ENCODE measurements at places on chromosomes 7 and 10.
A peak's percentile ranks its signal among the peaks of the same experiment; 100 is the strongest.

DNA sequence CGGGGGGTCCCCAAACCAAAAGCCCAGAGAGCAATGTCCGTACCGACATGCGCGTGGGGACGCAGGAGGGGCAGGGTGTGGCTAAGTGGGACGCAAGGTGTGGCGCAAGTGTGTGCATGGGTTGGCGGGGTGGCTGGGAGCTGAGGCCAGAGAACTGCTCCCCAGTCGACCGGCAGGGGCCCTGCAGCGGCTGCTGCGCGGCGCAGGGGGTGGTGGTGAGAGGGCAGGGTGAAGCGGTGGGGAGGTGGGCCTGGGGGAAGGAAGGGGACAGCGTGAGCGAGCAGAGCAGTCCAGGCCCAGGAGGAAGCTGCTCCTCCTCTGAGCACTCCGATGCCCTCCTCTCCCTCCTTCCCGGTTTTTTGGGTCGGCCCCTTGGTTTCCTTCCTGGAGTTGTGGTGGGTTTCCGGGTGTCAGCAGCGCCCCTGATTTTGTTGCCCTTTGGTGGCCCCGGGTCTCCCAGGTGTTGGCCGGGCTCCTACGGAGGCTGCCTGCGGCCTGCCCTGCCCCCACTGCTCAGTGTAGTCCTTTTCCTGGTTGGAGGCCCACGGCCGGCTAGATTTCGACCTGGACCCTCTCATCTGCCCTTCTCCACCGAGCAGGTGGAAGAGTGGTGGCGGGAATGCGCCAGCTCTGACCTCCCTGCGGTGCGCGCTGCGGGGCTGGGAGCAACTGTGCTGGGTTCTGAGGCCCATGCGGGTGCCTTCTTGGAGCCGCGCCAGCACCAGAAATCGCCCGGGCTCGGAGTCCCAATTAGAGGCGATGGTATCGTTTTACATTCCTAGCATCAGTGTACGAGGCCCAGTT lies 40.5 kb upstream of the COMTD1 start:
- DNase-seq: no peak

GRCh38 chr7:135204876-135205275 lies 6.5 kb downstream of the WDR91 start:
- no peak for DNase-seq

- peak; percentile 43 for DNase-seq
Measured at GRCh38 chr7:43906331-43907010, at the start of gene URGCP. Gene URGCP (minus strand): TSS chr7:43906596. CDS start chr7:43906575, 21 bp downstream.

DNA sequence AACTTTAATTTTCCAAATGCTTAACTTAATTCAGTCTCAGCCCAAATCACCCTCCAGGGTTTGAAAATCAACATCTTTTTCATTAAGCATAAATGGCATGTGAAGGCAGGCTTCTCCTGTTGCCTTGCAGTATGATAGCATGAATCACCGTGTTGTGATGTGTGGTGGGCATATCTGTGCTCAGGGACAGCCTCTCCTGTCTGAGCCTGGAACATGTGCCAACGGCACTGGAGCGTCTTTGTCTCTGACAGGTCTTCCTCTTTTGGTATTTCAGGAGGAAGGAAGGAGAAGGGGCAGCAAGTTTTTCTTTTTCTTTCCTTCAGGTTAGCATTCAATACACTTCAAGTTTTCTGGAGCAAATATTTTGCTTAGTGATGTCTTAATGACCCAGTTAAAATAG lies 57.6 kb downstream of the LRGUK start:
- DNase-seq: no peak

DNA sequence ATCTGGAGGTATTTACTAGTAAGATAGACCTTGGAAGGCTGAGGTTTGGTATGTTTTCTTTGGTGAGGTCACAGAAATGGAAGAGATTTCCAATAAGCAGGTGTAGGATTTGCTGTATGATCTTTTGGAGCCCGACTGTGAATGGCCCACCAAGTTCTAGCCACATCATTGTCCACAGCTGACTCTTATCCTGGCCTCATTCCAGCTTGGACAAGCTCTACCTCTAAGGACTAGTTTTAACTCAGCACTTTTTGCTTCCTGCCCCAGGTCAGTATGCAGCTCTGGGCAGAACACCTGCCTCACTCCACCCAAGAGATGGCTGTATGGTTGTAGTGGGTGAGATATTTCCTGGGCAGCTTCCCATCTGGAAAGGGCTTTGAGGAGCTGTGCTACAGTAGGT lies 6.1 kb upstream of the CPA4 start:
- no peak for DNase-seq

DNA sequence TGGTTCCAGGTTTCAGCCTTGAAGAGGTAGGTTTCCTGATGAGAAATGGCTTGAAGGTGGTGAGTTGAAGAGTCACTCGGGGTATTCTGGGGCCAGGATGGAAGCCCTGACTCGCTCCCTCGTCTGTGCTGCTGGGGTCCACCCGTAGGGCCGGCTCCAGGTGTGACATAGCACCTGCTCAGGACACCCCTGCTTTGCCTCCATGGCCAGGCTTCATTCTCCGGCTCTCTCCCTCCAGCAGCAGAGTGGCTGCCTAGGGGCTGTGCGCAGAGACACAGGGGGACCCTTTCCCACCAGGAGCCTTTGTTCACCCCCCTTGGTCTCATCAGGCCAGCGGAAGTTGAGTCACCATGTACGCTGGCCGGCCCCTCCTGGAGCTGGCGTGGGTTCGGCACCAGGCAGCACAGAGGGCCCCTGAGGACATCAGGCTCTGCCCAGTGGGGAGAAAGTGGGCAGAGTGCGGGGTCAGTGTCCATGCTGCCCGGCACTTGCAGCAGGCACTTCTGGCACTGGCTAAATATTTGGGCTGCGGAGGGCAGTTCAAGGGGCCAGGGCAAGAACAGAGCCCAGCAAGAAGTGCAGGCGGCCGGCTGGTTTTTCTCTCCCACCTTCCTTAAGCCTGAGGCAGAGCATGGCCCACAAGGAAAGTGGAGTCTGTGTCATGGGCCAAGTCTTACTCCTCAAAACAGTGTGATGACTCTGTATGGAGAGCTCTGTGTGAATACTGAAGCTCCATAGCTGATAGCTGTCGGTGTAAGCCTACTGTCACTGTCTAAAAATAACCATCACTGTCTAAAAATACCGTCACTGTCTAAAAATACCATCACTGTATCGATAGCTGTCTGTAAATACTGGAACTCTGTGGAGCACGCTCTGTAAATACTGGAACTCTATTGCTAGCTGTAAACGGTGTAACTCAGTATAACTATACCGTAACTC lies 3.7 kb upstream of the PRKAR1B start:
- no peak for DNase-seq

DNA sequence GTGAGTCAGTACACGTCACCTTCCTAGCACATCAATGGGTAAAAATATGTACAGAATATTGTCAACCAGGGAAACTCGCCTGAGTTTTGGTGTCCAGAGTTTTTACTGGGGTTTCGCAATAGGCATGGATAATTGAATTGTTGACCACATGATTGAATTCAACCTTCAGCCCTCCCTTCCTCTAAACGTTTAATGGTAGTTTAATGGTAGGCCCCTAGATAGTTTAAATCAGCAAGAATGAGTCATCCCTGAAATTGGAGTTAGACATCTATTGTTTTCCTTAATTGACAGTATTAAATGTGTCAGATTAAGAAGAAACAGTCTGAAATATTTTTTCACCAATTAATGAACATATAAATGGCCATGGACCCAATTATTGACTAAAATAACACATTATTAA lies 57.8 kb upstream of the CACNA2D1 start:
- DNase-seq: no peak

- DNase-seq: no peak
Measured at GRCh38 chr7:116698930-116699721, 27.1 kb downstream of the MET start.

DNA sequence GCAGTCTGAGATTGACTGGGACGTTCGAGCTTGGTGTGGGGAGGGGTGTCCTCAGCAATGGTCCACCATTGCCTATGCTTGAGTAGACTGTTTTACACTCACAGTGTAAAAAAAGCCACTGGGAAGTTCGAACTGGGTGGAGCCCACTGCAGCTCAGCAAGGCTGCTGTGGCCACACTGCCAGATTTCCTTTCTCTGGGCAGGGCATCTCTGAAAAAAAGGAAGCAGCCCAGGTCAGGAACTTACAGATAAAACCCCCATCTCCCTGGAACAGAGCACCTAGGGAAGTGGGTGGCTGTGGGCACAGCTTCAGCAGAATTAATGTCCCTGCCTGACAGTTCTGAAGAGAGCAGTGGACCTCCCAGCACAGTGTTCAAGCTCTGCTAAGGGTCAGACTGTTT lies 80.3 kb downstream of the BICC1 start:
- no peak for DNase-seq

Measured in NCI-H1436 (cell line).